ENCODE measurements at places on chromosomes 1 and 21.

DNA sequence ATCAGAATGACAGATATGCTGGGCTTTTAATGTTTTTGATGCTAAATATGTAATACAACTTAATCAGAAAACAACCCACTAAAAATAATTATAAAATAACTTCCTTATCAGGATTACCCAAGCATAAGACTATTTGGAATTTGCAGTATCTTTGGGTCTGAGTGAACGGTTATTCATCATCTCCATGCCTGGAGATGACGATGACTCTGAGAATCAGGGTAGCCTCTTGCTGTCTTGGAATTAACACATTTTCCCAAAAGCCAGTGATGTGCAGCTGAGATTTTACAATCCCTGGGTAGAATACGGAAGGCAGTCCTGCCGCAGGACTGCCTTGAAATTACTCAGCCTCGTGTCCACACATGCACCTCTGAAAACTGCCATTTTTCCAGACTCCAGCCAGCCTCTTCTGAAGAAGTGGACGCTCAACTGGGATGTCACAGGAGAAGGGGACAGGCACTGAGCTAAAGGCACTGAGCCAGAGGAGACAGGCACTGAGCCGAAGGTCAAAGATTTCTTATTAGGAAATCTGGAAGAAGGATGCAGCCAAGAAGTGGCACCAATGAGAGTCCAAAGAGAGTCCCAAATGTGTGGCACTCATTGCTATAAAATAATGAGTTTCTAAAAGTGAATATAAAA lies 85.5 kb downstream of the PGBD5 start:
- DNase-seq: no peak

GRCh38 chr1:77672374-77672773 lies 10.1 kb downstream of the ZZZ3 start:
- no peak for DNase-seq

GRCh38 chr1:230735447-230735846 lies 11.7 kb upstream of the CAPN9 start:
- no peak for DNase-seq

GRCh38 chr1:55209247-55209646 lies 5.9 kb downstream of the USP24 start:
- DNase-seq: no peak

- DNase-seq: peak; percentile 72
Observed at GRCh38 chr1:58816072-58816746, 32.4 kb upstream of the JUN start.

DNA sequence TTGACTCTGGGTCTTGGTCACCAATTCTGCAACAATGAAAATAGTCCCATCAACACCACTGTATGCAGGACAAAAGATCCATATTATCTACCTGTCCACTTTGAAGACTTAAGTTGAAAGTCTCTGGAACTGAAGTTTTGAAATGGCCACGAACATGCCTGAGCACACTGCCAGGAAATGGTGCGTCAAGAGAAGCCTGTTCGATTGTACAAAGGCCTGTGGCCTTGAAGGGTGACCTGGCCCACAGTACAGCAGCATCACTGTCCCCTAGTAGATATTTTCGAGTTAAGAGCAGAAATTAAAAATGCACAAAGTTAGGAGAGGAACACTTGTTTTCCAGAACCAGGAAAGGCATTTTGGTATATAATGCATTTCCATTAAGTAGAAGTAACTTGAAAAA lies 78.5 kb downstream of the BACH1 start:
- no peak for DNase-seq

DNA sequence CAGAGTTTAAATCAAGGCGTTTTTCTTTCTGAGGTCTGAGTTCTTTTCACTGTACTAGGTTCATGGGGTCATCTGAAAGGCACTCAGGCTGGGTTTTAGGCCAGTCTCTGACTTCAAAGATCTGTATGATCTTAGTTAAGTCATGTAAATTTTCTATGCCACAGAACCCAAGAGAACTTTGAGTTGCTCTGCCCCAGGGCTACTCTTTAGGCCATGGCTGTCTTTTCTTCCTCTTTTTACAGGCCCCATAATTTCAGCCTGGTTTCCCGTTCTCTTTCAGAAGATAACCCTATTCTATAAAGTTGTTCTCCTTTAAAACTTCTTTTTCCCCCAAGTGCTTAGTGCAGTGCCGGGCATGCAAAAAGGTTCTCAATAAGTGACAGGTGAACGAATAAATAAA lies 26.1 kb downstream of the METTL13 start:
- DNase-seq: no peak

GRCh38 chr1:44200336-44200735 lies 12.9 kb upstream of the DMAP1 start:
- no peak for DNase-seq

GRCh38 chr1:239388159-239388485 lies 1.8 kb downstream of the CHRM3 start:
- DNase-seq: peak; percentile 10

DNA sequence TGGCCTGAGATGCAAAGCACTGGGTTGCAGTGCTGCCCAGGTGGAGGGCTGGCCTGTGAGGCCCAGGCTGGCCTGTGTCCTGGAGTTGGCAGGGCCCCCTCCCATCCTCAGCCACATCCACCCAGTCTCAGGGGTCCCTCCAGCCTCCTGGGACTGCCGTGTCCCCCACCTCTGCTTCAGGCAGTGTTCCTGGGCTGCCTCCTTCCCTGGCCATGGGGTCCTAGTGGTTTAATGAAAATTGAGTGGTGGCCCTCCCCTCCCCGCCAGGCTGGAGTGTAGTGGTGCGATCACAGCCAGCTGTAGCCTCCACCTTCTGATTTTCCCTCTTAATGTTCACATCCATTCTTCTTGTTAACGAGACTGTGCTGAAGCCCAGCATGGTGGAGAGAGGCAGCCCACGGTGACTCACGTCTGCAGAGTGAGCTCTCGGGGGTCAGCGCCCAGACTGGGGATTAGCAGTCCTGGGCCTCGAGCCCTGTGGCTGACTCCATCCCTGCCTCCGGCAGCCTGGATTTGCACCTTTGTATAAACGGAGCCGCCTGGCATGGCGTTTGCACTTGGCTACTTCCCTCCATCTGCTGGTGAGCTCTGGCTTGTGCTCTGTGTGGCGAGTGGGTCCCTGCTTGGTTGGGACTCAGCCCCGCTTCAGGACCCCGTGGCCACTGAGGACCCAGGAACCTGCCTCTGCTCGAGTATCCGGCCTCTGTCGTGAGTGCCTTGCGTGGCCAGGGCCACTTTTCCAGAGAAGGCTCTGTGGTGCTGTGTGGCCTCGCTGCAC lies 6.9 kb downstream of the MIB2 start:
- DNase-seq: no peak

DNA sequence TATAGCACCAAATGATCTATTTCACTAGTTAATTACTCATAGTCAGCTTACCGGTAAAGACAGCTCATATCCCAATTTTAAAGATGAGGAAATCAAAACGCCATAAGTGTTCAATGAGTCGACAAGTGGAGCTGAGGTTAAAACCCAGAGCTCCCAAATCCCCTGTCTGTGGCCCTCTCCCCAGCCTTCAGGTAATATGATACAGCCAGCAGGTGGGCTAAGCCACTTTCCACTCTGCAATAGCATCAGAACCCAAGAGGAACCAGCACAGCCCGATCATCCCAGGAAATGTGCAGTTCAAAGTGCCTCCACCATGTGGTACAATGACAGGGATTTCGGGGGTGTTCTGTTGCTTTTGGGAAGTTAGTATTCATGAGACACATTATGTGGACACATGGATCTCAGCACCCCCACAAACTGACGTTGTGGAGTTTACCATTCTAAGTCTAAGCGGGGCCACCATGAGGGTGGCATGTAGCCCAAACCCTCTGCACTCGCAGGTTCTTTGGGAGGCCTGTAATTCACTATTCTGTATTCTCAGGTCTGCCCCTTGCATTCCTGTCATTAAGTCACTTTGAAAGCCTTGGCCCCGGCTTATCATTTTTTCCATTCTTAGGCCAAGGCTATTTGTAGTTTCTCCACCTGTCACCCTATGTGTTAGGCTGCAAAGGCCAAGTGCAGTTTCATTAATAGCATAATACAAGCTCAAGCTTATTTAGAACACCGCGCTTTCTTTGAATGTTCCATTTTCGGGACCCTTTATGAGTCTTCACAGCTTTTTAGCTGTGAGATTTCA lies 26.3 kb upstream of the ACTN2 start:
- no peak for DNase-seq

- DNase-seq: no peak
Observed at GRCh38 chr21:38289705-38290485, 33.1 kb downstream of the KCNJ15 start.

DNA sequence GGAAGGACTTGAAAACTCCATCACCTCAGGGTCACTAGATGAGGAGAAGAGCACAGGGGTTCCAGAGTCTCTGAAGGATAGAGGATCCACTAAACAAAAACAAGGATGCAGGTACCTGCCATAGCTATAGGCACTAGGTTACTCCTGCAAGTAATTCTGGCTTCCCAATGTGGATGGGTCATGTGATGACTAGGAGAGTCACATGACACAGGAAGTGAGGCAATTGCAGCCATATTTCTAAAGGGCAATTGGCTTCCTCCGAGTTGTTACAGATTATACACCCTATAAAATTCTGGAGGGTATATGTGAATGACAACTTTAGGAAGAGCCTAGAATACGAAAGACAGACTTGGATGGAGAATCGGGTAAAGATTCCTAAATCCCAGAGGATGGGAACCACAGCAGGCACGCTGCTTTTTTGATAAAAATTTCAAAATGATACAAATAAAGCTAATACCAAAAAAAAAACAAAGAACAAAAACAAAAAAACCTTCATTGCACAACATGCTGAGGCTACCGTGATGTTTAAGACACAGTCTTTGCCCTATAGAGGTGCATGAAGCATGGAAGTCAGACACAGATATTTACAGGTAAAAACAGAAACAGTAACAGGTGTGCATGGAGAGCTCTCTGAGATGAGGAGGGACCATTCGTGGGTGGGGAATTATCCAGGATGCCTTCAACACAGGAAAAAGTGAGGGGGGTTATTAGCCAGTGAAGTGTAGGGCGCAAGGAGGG lies 10.5 kb downstream of the MTX1 start:
- DNase-seq: peak; percentile 73

Measured in occipital lobe (tissue), 3 donors.